ENCODE measurements at places on chromosomes 16 and 17.

DNA sequence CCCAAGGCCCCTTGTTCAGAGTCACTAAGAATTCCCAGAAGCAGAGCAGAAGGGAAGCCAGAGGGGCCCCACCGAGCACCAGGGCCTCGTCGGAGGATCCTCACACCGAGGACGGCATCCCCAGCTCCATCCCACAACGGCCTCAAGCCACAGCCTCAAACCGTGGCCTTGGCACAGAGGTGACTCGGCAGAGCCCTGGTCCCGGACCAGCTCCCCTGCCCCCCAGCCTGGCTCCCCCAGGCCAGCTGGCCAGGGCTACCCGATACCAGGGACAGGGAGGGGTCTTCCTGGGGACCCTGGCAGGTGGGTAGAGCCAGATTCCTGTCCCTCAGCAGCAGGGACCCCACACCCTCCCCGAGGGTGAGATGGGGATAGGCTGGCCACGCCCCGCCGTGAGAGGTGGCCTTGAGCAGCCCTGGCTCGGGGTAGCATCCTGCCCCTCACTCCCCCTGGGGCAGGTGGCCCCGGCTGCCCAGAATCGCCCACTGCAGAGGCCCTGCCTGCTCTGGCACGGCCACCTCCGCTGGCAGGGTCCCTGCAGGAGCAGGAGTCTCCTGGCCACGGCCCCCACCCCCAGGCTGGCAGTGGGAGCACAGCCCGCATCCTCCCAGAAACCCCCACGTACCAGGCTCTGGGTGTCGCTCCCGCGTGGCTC, 5.6 kb upstream of the PVALEF start:
- DNase-seq = no peak

DNA sequence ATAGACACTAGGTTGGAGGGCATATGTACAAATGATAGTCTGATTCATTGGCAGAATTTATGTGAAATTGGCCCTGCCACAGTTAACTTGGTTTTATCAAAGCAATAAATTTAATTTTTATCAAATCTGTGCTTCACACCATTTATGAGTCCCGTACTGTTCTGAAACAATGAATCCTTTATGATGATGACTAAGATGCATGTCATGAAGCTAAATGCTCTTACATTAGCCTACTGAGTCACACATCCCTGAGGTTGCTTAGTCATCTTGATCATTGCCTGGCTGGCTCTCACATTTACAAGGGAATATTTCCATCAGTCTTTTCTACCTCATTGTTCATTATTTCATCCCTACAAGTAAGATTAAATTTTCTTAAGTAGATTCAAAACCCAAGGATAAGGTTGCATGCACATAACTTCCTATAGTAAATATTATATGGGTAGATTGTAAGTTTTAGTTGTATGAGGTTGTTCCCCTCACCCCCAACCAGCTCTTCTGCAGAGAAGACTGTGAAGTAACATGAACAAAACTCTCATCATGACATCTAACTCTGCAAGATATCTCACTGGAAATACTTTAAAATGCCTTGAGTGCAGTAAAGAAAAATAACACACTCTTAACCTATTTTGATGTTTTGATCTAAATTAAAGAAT, 170.7 kb downstream of the CYB561 start:
- no peak for DNase-seq

GRCh38 chr17:48878920-48879898, 13.4 kb upstream of the ATP5MC1 start:
- DNase-seq = no peak

- no peak for DNase-seq
Observed at GRCh38 chr16:87922250-87922871, 14.0 kb downstream of the CA5A start.

DNA sequence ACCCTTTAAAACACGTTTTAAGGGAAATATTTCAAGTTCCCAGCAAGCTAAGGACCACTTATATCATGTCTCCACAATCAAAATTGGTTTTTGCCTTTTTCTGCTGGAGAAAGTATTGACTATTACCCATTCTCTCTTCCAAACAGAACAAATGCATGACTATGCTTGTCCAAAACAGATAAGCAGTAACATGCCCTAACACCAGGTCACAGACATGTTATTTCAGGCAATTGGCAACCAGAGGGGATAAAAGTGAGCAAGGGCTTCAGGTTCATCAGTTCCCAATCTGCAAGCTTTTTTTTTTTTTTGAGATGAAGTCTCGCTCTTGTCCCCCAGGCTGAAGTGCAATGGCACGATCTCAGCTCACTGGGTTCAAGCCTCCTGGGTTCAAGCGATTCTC, 15.0 kb downstream of the SKA2 start:
- no peak for DNase-seq

DNA sequence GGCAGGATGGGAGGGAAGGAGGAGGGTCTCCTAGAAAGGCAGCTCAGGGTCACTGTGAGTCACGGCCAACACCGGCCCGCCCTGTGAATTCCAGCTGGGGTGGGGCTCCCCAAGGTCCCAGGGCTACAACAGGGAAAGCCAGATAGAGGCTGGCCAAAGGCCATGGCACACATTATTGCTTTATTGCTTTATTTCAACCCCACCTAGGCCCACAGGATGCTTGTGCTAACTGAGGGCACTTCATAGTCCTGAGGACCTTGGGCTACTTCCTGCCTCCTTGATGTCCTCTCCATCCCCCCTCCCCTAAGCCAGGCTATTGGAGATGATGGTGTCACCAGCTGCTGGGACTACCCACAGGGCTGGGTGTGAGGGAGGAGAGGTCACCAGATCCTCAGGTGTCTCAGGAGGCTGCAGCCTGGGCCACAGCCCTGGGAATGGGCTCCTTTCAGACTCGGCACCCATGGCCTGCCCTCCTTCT, 26.1 kb downstream of the LRRC75A start:
- no peak for DNase-seq

GRCh38 chr17:17176341-17176740, 29.8 kb downstream of the PLD6 start:
- no peak for DNase-seq

DNA sequence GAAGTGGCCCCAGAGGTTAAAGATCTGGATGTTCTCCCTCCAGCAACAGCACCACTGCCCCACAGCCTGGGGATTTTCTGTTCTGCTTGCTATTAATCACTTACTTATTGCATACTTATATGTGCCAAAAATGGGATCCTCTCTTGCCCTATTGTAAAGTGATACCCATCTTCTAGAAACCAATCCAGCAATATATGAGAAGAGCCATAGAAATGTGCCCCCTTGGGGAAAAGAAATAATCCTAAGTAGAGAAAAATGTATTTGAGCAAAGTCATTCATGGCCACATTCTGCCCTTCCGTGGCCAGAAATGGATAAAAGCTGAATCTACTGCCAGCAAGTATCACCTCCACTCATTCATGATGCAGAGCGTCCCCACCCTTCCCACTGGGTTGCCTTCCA, 20.9 kb downstream of the SOST start:
- DNase-seq = no peak

DNA sequence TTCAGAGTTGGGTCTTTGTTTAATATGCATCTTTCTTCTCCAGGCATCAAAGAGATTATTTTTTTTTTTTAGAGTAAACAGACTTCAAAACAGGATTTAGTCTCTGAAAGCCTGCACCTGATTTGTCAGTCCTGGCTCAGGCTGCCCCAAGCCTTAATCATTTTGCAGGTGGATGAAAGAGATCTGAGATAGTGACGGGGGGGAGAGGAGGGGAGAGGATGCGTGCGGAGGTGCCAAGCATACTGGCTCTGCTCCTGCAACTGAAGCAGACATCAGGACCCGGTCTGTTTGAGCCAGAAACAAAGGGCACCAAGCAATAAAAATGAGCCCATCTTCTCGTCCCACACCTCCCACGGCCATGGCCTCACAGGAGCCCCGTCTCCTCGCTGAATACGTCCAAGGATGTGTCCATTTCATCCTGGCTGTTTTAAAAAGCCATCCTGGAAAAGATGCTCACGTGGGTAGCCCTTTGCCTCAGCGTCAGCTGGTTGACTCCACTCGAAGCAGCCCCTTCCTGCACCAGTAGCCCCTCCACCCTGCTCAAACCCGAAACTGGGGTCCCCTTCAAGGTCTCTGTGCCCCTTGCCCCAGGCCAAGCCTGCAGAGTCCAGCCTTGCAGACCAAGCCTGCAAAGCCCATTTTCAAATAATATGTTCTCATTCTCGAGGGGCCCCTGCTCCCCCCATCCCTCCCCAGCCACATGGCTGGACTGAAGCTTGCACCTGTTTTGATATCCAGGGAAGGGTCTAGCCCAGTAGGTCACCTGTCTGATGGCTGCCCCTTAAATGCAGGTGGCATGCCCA, 84.8 kb upstream of the TNRC6C start:
- no peak for DNase-seq

GRCh38 chr17:42184713-42185620, at the start of gene HCRT:
HCRT (minus strand) TSS chr17:42185452; CDS start chr17:42185365, 87 bp downstream.
- DNase-seq = no peak

DNA sequence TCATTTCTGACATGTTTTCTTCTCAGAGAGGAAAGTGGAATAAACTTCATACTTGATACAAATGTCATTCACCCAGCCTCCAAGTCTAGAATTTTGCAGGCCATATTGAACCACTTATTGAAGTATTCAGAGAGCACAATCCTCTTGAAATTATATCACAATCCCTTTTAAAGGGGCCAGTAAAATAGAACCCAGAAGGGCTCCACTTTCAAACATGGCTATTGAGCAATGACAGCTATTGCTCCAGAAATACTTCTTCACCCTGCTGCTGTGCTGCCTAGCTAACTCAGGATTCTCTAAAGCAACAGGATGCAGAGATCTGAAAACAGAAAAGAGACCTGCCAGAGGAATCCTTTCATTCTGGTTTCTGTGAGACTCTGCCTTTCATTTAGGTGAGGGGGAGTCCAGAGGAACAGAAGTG, 275.0 kb upstream of the CDH5 start:
- DNase-seq = no peak

- DNase-seq = peak; percentile 57
Observed at GRCh38 chr17:50507871-50508572, at the start of gene MYCBPAP. MYCBPAP (plus strand) TSS chr17:50508439; CDS start chr17:50508675, 236 bp downstream.

DNA sequence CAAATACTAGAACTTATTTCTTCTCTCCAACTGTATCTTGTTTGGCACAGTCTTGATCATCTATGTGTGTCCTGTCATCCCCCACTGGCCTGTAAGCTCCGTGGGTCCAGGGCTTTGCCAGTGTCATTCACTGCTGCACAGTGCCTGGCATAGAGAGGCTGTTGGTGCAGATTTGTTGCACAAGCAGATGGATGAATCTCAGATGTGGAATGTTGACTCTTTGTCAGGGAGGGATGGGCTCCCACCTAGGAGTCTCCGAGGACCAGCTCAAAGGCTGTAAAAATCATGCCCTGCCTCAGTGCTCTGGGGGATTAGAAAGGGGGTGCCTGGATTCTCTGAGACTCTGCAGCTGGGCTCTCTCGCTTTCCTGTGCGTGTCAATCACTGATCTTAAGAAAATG, 60.6 kb downstream of the RAB11FIP4 start:
- no peak for DNase-seq

- DNase-seq = no peak
Observed at GRCh38 chr17:38984666-38985065, 17.5 kb upstream of the FBXO47 start.

DNA sequence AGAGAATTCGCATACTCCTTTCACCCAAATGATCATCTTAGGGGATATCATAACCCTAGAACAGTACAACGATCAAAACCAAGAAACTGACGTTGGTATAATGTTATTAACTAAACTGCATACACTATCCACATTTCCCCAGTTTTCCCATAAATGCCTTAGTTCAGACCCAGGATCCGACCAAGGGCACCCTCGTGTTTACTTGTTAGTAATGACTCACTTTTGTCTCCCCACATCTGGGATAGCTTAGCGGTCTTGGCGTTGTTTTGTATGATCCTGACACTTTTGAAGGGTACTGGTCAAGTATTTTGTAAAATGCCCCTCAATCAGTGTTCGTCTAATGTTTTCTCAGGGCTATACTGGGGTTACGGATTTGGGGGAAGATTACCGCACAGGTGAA, 8.0 kb downstream of the HS3ST3A1 start:
- no peak for DNase-seq

DNA sequence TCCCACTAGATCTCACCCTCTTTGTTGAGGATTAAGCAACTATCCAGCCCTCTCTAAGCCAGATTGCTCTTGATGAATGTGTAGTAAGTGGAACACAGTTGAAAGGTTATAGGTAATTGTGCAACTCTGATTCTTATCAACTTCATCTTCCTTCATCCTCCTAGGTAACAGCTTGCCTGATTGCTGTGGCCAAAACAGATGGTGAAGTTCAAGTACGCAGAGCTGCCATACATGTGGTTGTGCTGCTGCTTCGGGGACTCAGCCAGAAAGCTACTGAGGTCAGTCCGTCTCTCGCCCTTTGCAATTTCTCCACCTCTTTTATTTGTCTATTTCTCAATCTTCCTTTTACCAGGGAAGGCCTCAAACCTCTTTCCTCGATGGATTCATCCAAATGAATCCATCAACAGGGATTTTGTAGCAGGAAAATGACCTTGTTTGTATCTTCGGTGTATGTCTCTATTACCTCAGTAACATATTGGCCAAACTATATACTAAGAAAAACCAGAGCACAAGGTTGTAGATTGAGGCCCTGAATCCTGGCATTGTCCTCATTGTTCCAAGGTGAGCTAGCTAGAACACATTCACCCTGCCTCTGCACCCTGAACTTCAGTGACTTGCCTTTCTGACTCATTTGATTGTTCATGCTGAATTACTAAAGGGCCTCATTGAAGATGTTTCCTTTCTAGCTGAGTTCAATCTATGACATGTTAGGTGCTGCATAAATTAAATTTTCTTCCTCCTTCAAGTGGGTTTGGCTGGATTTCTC, 65.1 kb upstream of the HAS3 start:
- DNase-seq = no peak

GRCh38 chr16:56876048-56876447, 11.0 kb downstream of the SLC12A3 start:
- DNase-seq = no peak

DNA sequence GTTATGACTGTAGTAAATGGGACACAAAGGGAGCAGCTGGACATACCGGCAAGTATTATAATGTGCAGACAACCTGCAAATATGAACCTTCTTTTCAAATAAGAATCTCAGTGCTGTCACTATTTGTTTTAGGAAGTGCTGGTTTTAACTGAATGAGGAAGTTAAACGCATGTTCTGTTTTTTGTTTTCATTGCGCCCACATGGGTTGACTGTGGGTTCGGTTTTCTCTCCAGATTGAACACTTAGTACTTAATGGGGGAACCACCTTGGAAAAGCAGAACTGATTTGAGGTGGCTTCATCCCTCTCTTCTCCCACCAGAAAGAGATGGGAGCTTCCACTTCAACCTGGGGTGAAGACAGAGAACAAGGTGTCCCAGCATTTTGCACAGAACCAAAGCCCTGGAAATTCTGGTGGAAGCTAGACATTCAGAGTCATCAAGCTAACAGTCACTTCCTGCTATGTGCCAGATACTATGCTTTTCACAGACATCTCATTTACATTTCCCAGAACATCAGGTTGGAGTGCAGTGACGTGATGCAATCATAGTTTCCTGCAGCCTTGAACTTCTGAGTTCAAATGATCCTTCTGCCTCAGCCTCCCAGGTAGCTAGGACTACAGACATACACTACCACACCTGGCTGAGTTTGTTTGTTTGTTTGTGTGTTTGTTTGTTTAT, 149.8 kb downstream of the CDH13 start:
- no peak for DNase-seq

GRCh38 chr17:60036796-60037677, 41.7 kb downstream of the HEATR6 start:
- peak; percentile 48 for DNase-seq
